Suppressor macrophage (primary cell): ENCODE measurements at places on chromosomes 2 and 18.

DNA sequence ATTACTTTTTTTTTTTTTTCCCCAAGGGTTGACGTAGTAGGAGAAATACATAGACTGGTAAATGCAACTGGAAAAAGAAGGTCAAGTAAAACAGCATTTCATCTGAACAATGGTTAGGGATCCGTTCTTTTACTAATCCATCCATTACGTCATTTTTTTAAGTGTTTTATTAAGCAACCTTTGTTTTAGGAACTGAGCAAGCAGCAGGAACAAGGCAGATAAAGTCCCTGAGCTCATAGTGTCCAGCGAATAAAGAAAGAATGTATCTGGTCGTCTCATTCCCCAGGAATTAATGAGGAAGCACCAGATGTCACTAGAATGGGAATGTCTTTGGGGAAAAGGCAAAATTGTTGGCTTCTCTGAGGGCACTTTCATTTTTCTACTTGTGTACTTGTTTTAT lies 842.4 kb downstream of the TDRD15 start:
- DNase-seq, result no peak

GRCh38 chr2:45833968-45834344 lies 182.5 kb downstream of the PRKCE start:
- DNase-seq, result peak; percentile 81

- no peak for DNase-seq
Observed at GRCh38 chr2:60644951-60645350, 91.5 kb upstream of the BCL11A start.

DNA sequence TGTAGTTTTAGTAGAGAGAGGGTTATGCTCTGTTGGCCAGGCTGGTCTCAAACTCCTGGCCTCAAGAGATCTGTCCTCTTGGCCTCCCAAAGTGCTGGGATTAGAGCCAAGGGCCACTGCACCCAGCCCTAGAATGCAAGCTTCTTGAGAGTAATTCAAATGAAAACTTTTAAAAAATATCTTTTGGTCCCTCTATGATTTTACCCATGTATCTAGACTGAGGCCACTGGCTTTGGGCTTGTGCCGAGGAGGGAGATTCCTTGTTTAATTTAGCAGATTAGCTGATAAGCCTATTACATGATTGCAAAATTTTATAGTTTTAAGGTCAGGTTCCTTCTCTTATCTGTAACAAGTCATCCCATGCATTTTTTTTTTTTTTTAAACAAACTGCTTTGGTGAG lies 59.5 kb upstream of the CCDC195 start:
- no peak for DNase-seq

DNA sequence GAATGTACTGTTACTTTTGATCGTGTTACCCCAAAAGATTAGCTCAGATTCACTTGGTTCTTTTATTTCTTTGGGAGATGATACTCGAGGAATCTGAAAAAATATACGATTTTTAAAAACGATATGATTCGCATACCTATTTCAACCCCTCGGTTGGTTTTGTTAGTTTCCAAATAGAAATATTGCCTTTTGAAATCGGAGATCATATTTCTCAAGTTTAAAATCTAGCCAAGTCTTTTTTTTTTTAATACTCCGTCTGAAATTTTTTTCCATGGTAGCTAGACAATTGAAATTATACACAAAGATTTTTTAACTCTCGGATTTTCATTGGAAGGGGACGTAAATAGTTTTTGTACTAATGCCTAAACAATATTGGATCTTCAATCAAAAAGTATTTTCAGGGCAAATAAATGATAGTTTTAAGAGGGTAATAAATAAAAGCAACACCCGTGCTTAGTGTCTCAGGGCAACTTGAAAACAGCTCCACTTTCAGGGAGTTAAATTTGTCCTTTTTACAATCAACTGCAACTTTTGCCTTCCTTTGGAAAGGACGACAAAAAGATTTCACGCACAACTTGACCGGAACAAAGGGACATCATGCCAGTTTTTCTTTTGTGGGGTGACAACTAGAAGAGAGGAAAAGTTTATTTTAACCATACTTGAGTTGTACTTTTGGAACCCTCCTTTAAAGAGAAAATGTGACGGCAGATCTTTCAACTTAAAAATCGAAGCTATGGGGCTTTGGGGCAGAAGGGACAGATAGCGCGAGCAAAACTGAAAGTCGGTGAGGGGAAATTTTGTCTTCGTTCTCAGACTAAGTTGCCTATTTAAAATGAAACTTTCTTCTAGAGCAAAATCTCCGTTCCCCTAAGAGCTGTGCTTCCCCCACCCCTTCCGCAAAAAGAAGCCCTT lies 5.8 kb upstream of the ONECUT2 start:
- DNase-seq, result no peak

DNA sequence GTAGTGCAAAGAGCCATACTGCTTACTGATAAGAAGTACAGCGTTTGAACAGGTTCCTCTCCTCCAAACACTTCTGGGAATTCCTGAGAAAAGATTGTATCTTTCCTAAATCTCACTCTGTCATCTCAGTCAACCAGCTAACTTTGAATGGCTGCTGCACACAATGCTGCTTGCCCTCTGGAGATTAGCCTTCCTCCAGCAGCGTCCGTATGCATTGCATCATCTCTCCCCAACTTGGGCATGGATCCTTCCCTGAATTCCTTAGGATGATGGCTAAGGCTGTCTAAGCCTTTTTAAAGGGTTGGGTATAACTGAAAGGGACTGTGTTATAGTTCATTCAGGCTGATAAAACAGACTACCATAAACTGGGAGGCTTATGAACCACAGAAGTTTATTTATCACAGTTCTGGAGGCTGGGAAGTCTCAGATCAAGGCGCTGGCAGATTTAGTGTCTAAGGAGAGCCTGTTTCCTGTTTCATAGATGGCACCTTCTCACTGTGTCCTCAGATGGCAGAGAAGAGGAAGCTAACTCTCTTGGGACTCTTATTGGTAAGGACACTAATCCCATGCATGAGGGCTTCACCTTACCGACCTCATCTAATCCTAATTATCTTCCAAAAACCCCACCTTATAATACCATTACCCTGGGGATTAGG lies 105.3 kb downstream of the PAX3 start:
- no peak for DNase-seq

DNA sequence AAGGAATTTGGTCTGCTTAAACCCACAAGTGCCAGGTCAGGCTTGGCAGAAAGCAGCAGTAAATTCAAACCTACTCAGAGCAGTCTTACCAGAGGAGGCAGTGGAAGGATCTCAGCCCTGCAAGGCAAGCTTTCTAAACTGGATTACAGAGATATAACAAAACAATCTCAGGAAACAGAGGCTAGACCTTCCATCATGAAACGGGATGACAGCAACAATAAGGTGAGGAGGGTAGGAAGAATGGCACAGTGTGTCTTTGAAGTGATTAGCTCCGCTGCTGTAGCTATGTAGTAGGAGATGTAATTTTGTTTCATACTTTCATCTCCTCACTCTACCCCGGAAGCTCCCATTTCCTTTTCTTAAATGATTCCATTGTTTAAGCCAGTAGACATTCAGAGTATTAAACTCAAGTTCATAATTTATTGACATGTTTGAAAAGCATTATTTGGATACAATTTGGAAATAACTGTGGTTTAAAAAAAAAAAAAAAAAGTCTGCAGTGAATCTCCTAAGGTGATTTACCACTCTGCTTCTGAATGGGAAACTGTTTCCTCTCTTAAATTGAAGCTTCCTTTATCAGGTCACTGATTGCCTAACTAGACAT lies 29.4 kb upstream of the DYSF start:
- DNase-seq, result no peak

GRCh38 chr18:38256366-38256765 lies 690.8 kb upstream of the CELF4 start:
- no peak for DNase-seq

DNA sequence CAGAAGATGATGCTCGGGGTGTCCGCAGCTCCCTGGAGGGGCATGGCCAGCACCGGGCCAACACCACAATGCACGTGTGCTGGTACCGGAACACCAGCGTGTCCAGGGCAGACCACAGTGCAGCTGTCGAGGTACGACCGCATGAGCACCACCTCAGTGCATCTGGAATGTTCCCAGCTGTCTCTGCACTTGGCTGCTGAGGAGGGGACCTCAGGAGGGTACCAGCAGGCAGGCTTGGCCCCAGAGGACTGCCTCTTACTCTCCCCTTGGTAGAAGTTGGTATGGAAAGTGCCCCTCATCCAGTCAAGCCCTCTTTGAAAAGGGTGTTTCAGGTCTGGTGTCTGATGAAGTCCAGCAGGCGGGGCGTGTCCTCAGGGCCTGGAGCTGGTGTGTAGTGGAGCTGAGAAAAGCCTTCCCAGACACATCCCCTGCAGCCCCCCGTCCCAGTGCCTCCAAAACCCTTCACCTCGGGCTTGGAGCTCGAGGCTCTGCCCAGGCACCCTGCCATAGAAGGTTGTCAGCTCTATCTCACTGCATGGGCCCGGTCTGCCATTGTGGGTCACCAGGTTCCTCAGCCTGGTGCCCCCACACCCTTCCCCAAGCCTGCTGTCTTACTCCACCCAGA lies 16.7 kb downstream of the STK25 start:
- DNase-seq, result no peak

GRCh38 chr2:134911400-134911785 lies 7.2 kb upstream of the CCNT2 start:
- no peak for DNase-seq

DNA sequence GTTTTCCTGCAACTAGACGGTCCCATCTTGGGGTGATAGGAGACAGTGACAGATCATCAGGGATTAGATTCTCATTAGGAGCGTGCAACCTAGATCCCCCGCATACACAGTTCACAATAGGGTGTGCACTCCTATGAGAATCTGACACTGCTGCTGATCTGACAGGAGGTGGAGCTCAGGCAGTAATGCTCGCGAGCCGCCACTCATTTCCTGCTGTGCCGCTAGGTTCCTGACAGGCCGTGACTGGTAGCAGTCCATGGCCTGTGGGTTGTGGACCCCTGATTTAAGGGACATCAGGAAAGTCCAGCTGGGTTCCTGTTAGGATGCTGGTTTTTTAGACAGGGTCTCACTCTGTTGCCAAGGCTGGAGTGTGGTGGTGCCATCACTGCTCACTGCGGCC lies 48.7 kb downstream of the PTPRM start:
- DNase-seq, result no peak
